ENCODE measurements at places on chromosomes 1 and 21.
A peak's percentile ranks its signal among the peaks of the same experiment; 100 is the strongest.

DNA sequence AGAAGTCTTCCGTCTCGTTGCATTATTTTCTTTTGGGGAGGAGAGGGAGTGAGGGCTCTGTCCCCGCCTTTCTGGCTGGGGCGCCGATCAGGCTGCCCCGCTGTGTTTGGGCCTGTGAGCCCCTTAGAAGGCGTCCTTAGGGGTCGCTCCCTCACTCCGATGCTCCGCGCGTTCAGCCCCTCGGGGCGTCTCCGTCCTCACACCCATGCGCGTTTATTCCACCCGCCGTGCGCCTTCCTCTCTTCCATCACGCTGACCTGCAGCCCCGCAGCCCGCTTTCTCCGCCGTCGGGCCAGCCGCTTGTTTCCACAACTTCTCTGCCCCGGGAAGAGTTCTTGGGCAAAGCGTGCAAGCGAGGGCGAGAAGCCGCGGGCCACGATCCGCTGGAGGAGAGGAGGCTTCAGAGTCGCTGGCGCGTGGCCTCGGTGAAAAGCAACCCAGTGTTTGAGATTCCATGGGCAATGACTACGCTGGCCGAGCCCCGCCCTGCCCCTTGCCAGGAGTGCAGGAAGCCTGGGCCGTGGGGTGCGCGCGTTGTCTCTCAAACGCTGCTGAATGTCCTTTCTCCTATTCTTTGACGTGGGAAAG lies 27.7 kb downstream of the TRIM11 start:
- DNase-seq, result no peak

DNA sequence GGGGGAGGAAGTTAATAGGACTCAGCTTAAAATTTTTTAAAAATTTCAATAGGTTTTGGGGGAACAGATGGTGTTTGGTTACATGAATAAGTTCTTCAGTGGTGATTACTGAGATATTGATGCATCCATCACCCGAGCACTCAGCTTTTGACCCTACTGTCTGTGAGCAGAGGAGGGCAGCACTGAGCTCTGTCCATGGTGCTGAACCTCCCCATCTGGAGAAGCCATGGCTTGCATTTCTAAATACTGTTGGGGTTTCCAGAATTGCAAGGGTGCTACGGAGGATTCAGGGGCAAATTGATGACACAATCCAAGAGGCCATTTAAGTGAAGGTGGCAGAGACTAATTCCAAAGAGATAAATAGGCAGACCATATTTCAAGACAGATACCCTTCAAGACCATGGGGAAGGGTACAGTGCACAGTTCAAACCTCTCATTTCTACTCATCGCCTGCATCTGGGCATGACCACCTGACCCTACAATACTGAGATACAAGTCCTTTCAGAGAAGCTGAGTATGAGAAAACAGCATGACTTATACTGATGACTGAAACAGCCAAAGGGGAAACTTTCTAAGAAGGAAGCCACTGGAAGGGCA lies 17.2 kb downstream of the SYT2 start:
- DNase-seq, result peak; percentile 45

GRCh38 chr1:40076895-40077312 lies 20.1 kb downstream of the PPT1 start:
- no peak for DNase-seq

DNA sequence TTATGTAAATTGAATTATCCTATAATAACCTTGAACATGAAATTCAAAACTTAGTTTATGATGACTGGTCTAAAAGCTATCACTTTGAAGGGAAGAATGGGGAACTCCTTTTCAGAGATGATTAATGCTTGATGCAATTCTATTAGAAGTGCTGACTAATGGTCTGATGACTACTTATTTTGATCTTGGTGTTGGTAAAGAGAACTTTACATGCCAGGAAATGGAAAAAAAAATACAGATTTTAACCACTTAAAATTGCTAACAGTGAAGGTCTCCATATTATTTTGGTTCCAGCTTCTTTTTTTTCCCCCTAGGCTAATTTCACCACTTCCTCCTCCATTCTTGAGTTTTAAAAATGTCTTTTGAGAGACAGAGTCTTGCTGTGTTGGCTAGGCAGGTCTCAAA lies 22.9 kb downstream of the S1PR1 start:
- peak; percentile 96 for DNase-seq

DNA sequence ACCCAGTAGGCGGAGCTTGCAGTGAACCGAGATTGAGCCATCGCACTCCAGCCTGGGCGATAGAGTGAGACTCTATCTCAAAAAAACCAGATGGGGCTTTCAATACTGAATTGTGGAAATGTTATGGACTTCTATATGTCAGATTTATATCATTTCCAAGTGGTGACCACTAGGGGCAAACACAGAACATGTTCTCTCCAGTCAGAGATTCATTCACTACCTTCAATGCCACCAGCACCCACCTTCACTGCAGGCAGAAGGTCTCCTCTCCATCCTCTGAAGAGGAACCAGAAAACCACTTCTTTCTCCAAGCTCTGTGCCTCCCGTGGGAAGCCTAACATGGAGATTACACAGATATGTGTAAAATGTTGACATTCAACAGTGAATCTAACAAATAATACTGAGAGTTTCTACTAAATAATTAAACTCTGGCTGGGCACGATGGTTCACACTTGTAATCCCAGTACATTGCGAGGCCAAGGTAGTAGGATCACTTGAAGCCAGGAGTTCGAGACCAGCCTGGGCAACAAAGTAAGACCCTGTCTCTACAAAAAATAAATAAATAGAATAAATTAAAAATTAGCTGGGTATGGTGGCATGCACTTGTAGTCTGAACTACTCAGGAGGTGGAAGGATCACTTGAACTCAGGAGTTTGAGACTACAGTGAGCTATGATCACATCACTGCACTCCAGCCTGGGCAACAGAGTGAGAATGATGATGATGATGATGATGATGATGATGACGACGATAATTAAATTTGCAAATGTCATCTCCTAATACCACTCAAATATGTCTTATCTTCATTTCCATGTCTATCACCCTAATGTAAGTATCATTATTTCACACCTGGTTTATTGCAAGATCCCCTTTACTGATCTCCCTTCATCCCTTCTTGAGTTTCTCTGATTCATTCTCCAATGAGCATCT lies 151.1 kb downstream of the ZNF281 start:
- DNase-seq, result no peak

DNA sequence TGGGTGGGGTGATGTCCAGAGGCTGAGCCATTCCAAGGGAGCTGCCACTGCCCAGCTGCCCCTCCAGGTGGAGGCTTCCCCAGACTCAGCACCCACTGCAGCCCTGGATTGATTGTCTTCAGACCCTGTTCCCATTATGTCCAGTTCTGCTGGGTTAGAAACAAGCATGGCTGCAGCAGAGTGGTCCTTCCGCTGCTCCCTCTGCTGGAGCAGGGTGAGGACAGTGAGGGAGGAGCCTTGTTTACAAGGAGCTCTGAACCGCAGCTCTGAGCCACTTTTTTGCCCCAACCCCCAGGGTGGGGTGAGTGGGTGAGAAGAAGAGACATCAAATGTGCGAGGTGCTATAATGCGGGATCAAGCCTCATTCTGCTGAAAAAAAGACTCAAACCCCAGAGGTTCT lies 2.3 kb downstream of the TNNT2 start:
- no peak for DNase-seq

GRCh38 chr1:45437323-45437722 lies 53.6 kb downstream of the TESK2 start:
- DNase-seq, result no peak

DNA sequence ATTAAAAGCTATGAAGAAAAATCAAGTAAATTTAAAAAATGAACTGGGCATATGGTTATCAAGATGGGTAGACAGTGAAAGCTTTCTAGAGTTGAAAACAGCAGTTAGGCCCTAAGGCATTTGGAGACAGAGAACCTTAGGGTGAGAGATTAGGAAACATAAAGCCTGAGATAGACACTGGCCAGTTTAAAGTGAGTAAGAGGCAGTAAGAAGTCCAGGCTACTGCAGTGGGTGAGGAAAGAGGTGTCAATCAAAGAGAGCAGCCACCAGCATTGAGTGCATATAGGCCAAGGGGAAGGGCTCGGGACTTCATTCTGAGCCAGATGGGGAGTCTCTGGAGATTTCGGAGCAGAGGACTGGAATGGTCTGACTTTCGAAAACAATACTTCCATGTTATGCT lies 1360.5 kb upstream of the ADGRL4 start:
- DNase-seq, result no peak

DNA sequence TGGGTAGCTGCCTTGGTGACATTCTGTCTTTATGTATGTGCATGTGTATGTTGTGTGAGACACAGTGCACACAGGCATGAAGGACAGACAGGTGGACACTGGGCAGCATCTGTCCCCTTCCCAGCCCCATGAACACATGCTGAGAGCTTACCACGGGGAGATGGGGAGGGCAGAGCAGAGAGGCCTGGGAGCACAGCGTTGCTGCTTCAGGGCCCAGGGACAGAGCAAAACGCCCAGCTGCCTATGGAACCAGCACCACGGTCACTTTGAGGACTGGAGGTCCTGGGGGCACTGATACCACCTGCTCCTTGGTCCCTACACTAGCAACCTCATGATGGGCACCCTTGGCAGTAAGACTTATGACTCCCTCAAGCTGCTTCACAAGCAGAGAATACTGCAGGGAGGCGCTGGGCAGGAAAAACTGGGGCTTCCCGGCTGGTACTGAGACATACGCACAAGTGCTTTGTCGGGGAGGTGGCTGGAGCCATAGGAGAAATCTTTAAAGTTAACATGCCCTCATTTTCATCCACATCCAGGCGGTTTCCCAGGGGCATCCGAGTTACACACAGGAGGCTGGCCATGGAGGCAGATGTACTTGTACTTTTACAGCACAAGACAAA lies 40.3 kb downstream of the LMX1A start:
- DNase-seq, result no peak

- DNase-seq, result peak; percentile 72
Observed at GRCh38 chr1:116377541-116378529, 4.8 kb downstream of the ATP1A1 start.

GRCh38 chr1:209622841-209623829 lies 29.1 kb downstream of the LAMB3 start:
- DNase-seq, result no peak

GRCh38 chr1:218783916-218784315 lies 389.8 kb upstream of the LYPLAL1 start:
- no peak for DNase-seq

Measured in bone marrow (tissue), 2 donors.